ENCODE measurements at places on chromosomes 12 and 14.

GRCh38 chr12:32698285-32698684 is 19.2 kb downstream of the DNM1L start:
- no peak for DNase-seq

GRCh38 chr14:64715628-64716412 is 11.6 kb downstream of the PLEKHG3 start:
- no peak for DNase-seq

DNA sequence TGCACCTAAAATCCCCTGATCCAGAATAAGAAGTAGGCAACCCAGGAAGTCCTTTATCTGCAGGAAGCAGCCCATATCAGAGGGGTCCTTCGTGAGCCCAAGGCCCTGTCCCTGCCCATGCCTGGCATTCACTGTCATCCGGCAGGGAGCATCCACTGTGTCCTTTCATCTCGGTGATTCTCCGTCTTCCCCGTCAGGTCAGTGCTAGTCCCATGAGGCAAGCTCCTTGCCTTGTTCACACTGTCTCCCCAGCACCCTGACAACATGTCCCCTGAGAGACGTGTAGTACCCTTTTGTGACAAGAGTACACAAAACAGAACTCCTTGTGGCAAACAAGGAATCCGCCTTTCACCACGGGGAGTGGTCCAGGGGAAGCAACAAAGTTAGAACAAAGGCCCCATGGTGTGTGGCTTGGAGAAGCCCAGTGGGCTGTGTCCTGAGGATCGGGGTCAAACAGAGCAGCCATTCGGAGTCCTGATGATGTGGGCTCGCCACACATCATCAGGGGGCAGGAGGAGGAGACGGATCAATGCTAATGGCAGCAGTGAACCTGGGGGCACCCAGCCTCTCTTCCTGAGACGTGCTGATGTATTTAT is 112.1 kb downstream of the DICER1 start:
- no peak for DNase-seq

DNA sequence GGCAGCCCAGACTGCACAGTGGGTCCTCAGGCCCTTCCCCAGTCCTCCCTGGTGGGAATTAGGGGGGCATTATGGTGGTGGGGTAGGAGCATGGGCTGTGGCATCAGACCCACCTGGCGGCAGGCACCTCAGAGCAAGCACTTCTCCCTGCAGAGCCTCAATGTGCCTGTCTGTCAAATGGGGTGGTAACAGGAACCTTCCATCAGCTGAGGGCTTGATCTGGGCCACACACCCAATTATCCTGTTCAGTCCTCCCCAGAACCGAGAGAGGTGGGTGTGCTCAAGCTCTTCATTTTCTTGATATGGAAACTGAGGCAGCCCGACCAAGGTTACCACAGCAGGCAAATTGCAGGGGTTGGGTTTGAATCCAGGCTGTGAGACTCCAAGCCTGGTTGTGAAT is 38.4 kb downstream of the MVK start:
- no peak for DNase-seq

DNA sequence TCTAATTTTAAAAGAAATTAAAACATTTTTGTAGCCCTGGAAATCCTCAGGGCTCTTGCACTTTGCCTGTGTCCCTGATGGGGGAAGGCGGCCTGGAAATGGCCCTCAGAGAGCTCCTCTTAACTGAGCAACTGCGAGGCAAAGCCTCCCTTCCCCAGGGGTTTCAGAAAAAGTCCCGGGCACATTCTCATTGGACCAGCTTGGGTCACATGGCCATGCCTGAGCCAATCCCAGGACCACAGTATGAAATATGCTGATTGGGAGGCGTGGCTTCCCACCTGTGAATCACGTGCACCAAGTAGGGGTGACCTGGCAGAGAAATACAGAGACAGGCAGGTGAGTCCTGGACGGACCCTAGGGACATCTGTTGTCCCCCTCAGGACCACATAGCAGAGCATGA is 90.4 kb upstream of the SFSWAP start:
- DNase-seq = no peak

- no peak for DNase-seq
These were observed 16.2 kb upstream of the RIN3 start for GRCh38 chr14:92497391-92497790.

Data from 8988T (cell line).